ENCODE measurements at places on chromosomes 5 and 9. TPM values are rescaled to one million over a fixed set of nuclear protein-coding genes. Genes with fewer than 3 reads are reported as not detected.

DNA sequence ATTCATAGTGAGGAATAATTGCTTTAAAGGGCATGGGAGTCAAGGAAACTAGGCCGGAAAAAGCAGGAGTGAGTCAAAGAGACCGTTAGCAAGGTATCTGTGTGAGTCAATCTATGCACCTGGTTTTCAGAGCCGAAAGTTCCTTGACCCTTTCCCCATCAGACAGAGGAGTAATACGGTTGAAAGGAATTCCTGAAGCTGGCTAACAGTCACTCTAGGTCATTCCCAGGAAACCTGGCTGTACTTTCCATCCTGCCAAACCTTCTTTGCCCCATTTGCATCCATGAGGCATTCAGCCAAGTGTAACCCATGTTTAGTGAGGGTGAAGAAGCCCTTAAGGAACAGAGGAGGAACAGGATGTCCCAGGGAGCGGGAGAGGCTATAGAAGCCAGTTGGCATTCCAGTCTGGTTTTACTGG is 16.2 kb downstream of the RBM18 start:
- H3K4me3 ChIP-seq, result no peak overlapping the region
- no peaks in the 10 kb centered on the region for H3K36me3 ChIP-seq
- no peak for DNase-seq

DNA sequence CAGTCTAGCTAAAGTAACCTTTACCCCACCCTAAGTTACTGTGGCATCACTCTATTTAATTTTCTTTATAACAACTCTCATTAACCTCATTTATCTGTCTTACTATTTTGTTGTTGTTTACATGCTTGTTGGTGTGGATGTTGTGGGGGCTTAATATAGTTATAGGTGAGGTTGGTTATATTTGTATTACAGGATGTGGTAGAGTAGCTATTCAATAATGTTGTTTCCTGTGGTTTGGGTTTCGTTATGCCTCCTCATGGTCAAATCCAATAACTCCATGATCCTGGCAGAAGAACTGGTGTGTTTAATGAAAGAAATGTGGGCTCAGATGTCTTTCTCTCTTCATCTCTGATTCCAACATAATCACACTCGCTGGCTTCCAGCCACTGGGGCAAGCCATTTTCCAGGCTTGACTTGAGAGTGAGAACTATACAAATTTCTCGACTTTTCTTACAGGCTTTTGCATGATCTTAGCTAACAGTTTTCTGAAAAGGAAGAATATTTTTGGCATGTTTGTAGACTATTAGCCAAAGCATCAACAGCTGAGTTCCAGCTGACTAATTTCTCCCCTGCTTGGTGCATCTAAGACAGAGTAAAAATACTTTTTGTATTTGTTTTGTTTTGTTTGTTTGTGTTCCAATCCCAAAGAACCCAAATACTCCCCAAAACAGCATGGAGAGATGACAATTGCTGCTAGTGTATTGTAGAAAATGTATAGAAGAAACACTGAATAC is 303.7 kb upstream of the PAPPA start:
- no peak overlapping the region for H3K4me3 ChIP-seq
- no peaks in the 10 kb centered on the region for H3K27me3 ChIP-seq
- H3K4me1 ChIP-seq, result no peaks in the 10 kb centered on the region
- H3K36me3 ChIP-seq, result no peaks in the 10 kb centered on the region

DNA sequence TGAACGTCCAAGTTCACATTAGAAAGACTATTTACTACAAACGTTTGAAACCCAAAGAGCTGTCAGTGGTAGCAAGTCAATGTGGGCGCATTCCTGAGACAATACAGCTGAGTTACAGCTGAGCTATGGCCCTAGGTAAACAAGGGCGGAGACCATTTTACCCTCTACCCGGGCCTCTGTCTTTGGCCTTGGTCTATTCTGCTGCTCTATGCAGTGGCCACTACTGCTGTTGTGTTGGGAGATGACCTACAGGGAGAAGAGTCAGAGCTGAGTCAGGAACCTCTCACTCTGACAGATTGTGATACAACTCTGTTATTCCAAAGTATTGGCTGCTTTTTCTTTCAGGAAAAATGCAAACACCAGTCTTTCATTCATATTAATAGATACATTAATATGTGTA is 700.6 kb downstream of the SEMA5A start:
- no peak for DNase-seq
- no peak overlapping the region for H3K27ac ChIP-seq

- H3K27ac ChIP-seq, result no peak overlapping the region
- H3K4me1 ChIP-seq, result no peaks in the 10 kb centered on the region
- H3K4me3 ChIP-seq, result no peak overlapping the region
- no peak for DNase-seq
Measured at GRCh38 chr5:74648835-74649293, 8.3 kb upstream of the ENC1 start.

GRCh38 chr9:116288658-116289057 is 135.1 kb downstream of the PAPPA start:
- H3K4me1 ChIP-seq, result no peaks in the 10 kb centered on the region
- no peak overlapping the region for H3K27ac ChIP-seq
- no peak overlapping the region for H3K4me3 ChIP-seq
- no peaks in the 10 kb centered on the region for H3K36me3 ChIP-seq
- DNase-seq, result no peak
- no peaks in the 10 kb centered on the region for H3K27me3 ChIP-seq

DNA sequence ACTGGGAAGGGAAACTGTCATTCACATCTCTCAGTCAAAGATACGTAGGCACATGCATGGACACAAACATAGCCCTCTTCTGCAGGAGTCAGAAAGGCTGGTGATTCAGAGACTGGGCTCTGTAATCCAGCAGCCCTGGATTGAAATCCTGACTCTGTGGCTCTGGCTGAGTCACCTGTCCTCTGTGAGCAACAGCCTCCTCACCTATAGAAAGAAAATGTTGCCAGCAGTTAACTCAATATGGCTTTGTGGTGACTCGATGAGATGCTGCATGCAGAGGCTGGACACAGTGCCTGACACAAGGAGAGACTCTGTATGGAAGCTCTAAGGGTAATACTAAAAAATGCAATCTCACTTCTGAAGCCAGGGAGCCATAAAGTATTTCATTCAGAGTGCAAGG is 23.9 kb upstream of the CDKN2AIPNL start:
- peaks cover 12% of the 10 kb centered on the region for H3K4me1 ChIP-seq
- no peaks in the 10 kb centered on the region for H3K36me3 ChIP-seq
- no peak overlapping the region for H3K4me3 ChIP-seq
- H3K27me3 ChIP-seq, result no peaks in the 10 kb centered on the region

The C9orf153 gene
- 0.68 TPM for total RNA-seq

GRCh38 chr5:318931-319601 is 2.4 kb upstream of the AHRR start:
- H3K27me3 ChIP-seq, result no peaks in the 10 kb centered on the region
- no peak overlapping the region for H3K4me3 ChIP-seq
- no peaks in the 10 kb centered on the region for H3K4me1 ChIP-seq
- no peaks in the 10 kb centered on the region for H3K36me3 ChIP-seq

DNA sequence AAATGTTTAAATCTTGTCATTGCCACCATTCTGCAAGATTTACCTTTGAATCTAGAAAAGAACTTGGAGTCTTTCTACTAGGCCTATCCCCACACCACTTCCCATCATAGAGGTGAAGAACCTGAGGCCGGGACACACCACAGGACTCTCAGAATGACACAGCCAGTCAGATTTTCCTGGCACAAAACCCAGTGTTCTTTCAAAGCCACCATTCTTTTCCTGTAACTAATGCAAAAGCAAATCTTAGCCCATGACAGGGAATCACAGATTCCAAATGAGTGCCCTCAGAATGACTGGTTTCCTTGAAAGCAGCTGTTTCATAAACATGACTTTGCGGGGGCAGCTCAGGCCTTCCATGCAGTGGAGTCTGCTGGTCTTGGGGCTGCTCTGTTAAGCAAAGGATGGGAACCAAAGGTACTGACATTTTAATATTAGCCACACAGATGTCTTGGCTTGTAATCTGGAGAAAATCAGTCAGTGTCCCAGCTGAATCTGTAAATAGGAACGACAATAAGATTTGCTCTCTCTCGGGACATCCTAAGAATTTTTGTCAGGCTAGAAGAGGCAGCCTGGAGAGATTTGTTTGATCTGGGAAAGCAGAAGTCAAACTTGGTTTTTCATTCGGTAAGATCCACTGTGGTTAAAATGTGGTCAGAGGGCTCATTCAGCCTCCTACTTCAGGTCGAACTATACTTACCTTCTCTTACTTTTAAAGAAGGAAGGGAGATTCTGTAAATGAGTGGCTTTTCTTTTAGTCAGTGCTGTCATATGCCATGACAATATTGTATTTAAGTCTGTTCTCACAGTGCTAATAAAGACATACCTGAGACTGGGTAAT is 115.1 kb downstream of the PALM2AKAP2 start:
- no peaks in the 10 kb centered on the region for H3K4me1 ChIP-seq
- no peaks in the 10 kb centered on the region for H3K27me3 ChIP-seq
- no peak overlapping the region for H3K4me3 ChIP-seq
- DNase-seq, result no peak

The LCN15 gene
- not detected for total RNA-seq

DNA sequence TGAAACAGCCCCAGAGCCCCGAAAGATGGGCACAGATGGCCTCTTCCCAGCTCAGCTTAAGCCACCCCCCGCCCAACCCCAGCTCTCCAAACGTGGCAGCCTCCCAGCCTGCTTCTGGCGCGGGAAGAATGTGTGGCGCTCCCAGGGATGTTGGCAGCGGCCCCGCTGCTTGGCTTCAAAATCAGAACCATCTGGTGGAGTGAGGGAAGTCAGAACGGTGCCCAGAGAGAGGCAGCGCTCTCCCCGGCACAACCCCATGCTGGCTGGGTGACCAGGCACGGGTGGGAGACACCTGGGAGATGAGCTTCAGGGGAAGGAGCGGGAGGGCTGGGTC is 72.7 kb upstream of the ORM1 start:
- H3K27ac ChIP-seq, result peak overlapping the region; percentile 23
- no peaks in the 10 kb centered on the region for H3K27me3 ChIP-seq
- H3K36me3 ChIP-seq, result no peaks in the 10 kb centered on the region

DNA sequence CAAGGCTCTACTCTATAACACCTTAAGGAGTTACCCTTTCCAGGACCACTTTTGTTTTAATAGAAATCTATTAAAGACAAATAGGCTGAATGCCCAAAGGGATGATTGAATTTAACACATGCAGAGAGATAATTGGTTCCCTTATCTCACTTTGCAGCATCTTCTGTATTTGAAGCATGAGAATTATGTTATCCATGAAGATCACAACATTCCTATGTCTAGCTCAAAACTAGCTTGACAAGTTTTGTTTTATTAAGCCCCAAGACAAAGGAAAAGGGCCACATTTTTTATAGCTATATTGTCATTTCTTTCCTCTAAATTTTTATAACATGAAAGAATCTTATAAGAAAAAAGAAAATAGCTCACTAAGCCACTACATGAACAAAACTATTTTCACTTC is 57.9 kb upstream of the FTMT start:
- no peaks in the 10 kb centered on the region for H3K36me3 ChIP-seq
- H3K4me3 ChIP-seq, result no peak overlapping the region
- no peaks in the 10 kb centered on the region for H3K4me1 ChIP-seq
- H3K27me3 ChIP-seq, result no peaks in the 10 kb centered on the region
- no peak for DNase-seq
- H3K27ac ChIP-seq, result no peak overlapping the region

GRCh38 chr5:98179791-98180755 is 593.4 kb upstream of the RGMB start:
- no peak overlapping the region for H3K27ac ChIP-seq
- DNase-seq, result no peak
- no peaks in the 10 kb centered on the region for H3K36me3 ChIP-seq
- no peaks in the 10 kb centered on the region for H3K4me1 ChIP-seq
- H3K27me3 ChIP-seq, result no peaks in the 10 kb centered on the region

The GCNT4 gene
- total RNA-seq, result 2.8 TPM

The KCNV2 gene
- not detected for total RNA-seq

DNA sequence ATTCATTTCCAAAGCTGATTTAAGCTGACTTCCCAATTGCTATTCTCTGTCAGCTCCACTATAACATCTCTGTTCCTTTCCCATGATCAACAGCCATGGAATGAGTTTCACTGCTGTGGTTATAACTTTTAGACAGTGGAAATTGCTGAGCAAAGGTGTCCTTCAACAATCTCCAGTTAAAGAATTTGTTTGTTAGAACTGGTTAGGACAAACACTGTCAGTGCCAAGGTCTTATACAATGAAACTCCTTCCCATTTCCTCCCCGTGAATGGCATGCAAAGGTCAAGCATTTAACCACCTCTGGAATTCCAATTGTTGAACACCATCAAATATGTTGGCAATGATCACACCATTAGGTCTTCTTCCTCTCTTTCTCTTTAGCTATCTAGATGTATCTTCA is 45.7 kb upstream of the GHR start:
- H3K27me3 ChIP-seq, result no peaks in the 10 kb centered on the region
- H3K36me3 ChIP-seq, result no peaks in the 10 kb centered on the region
- no peak for DNase-seq
- H3K27ac ChIP-seq, result no peak overlapping the region
- H3K4me3 ChIP-seq, result no peak overlapping the region
- no peaks in the 10 kb centered on the region for H3K4me1 ChIP-seq

DNA sequence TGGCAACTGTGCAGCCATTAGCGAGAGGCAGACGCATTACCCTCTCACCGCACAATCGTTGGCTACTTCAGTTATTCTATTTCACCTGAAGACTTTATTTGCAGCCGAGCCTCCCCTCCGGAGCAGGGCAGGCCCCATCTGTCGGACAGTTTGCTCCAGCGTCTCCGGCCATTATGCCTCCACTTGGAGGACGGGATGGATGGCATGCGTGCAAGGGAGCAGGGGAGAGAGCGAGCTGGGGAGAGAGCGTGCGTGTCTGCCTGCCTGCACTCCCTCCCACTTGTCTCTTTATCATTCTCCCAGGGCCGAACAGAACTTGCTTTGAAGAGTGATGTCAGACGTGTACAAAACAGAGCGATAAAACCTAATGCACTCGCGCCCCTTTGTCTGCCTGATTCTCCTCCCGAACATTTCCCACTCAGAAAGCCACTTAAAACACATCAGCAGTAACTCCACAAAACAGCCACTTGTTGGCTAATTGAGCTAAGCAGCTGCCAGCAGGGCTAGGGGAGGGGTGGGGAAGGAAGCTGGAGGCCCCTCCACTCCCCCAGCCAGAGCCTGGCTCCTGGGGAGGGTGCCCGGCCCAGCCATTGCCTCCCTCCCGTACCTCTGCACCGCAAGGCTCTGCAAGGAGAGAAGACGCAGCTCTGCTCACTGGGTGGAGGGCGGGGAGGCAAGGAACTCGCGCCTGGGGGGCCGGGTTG is 43.4 kb upstream of the FUBP3 start:
- H3K27me3 ChIP-seq, result no peaks in the 10 kb centered on the region
- H3K27ac ChIP-seq, result no peak overlapping the region
- no peaks in the 10 kb centered on the region for H3K36me3 ChIP-seq
- H3K4me1 ChIP-seq, result no peaks in the 10 kb centered on the region

The PAPPA gene
- total RNA-seq, result 1.6 TPM

GRCh38 chr5:56302027-56302426 is 68.9 kb upstream of the ANKRD55 start:
- DNase-seq, result no peak
- H3K4me1 ChIP-seq, result peaks cover 8% of the 10 kb centered on the region
- H3K4me3 ChIP-seq, result no peak overlapping the region
- no peak overlapping the region for H3K27ac ChIP-seq
- no peaks in the 10 kb centered on the region for H3K36me3 ChIP-seq

DNA sequence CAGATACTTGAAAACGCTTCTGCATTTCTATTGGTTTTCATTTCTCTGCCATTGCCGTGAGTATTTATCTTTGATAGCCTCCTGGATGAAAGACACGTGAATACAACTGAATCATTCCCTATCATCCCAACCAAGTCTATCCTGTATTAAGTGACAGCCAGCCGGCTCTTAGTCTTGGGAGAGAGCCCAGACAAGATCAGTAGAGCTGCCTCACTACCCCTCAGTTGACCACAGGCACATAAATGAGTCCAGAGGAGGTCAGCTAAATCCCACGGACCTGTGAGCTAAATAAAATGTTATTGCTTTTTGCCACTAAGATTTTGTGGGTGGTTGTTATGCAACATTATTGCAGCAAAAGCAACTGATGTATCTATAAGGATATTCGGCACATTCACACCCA is 639.0 kb upstream of the ACO1 start:
- no peaks in the 10 kb centered on the region for H3K36me3 ChIP-seq
- H3K27me3 ChIP-seq, result no peaks in the 10 kb centered on the region
- no peak overlapping the region for H3K4me3 ChIP-seq
- no peak for DNase-seq
- H3K27ac ChIP-seq, result no peak overlapping the region

Measured in ovary (tissue), 10 donors.